G401 (cell line): ENCODE measurements at places on chromosomes 1 and 21.

GRCh38 chr1:233127157-233127556, 168.4 kb downstream of the PCNX2 start:
- no peak for DNase-seq

DNA sequence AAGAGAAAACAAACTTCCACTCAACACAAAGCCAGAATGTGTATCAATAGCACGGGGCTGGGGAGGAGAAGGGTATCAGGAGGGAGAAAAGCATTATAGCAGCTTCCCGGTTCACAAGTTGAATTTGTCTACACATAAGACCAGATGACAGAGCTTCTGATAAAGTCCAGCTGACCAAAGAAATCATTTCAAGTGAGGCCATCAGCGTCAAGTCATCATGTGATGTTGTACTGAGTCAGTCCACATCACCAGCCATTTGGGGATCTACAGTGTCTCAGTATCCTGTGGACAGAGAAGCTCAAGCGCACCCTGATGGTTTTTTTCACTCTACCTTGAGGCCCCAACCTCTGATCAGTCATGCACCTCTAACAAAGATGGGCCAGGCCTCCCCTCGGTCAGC, 33.0 kb downstream of the SETD4 start:
- DNase-seq: no peak

GRCh38 chr1:43346636-43347035, 9.0 kb downstream of the MPL start:
- DNase-seq: no peak

DNA sequence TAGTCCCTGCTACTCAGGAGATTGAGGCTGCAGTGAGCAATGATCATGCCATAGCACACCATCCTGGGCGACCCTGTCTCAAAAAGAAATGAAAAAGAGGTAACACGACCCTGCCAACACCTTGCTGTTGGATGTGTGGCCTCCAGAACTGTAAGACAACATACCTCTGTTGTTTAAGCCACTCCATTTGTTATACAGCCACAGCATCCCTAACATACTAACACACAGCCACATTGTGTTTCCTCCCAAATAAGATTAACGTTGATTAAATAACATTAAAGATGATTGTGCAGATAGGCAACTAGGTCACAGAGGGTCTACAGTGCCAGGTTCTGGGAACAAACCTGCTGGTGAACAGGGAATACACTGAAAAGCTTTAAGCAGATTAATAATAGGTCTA, 170.4 kb downstream of the RERE start:
- no peak for DNase-seq

DNA sequence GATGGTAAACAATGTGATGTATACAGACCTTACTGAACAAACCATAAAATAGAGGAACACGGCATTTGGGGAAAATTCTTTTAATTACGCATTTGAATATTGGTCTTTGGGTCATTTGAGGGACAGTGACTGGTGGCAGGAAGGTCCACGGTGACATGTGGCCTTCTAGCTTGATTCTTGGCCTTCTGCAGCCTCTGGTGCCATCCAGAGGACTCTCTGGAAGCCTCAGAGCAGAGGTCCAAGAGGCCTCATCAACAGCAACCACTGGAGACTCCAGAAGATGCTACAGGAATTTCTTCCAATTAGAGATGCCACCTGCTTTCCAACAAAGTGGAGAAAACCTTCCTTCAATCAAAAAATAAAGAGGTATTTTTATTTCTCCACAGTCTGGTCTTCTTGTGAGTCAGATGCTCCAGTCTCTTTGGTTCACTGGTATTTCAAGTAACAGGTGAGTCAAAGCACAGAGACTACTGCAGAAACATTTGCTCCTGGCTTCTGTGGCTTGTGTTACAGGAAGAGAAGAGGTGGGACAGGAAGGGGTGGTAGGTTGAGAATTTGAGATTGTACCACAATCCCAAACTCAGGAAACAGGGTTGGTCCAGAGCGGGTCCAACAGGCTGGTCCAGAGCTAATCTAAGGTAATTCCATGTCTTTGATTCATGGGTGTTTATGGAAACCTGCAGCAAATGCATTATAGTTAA, 2.7 kb upstream of the F5 start:
- no peak for DNase-seq

GRCh38 chr1:109630081-109630897, 10.7 kb downstream of the AMPD2 start:
- no peak for DNase-seq

DNA sequence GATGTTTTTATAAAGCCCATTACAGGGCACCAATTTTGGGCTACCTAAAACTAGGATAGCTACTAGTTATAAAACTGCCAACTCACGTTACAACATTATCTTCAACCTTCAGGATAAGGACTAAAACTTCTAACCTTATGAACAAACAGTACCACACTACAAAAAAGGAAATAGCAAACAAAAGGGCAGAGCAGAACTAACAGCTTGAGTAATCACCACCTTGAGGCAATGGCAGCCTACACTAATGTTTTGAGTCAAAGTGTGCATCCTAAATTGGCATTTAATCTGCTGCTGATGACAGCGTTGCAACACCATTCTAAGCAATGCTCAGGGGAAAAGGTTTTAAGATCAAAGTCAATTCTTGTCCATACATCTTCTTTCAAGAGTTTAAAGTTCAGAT, 27.2 kb downstream of the PTP4A2 start:
- no peak for DNase-seq

DNA sequence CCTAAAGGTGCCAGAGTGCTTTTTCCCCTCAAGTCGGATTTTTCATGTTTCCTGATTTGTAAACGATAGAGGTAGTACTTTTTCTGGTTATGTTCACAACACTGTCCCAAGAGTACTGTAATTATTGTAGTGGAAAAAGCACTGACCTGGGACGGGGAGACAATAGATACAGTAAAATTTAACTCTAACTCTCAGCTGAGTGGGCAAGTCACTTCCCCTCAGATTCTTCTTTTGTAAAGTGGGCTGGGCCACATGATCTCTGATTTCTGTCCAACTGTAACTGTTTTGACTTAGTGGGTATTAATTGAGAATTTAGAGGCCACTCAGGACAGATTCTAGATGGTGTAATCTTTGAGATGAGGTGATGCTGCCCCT, 19.1 kb downstream of the MARCKSL1 start:
- DNase-seq: no peak

DNA sequence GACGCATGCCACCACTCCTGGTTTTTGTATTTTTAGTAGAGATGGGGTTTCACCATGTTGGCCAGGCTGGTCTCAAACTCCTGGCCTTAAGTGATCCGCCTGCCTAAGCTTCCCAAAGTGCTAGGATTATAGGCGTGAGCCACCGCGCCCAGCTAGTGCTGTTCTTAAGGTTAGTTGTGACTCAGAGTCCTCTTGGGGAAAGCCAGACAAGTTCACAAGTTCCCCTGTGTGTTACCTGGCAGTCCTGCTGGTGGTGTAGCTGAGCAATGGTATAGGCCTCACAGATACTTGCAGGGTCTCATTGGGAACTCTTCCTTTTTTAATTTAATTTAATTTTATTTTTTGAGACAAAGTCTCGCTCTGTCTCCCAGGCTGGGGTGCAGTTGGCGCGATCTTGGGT, 10.6 kb downstream of the CFAP126 start:
- no peak for DNase-seq

DNA sequence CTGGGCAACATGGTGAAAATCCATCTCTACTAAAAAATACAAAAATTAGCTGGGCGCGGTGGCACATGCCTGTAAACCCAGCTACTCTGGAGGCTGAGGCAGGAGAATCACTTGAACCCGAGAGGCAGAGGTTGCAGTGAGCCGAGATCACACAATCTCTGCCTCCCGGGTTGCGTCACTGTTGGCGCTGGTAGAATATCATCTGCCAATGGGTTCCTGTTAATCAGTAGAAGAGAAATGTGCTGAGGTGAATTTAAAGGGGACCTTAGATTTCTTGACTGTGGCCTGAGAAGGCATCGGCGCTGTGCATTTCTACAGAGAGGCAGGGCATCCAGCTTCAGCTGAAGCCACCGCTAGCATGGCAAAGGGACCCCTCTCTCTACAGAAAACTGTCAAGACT, 68.0 kb downstream of the TGFB2 start:
- DNase-seq: no peak

DNA sequence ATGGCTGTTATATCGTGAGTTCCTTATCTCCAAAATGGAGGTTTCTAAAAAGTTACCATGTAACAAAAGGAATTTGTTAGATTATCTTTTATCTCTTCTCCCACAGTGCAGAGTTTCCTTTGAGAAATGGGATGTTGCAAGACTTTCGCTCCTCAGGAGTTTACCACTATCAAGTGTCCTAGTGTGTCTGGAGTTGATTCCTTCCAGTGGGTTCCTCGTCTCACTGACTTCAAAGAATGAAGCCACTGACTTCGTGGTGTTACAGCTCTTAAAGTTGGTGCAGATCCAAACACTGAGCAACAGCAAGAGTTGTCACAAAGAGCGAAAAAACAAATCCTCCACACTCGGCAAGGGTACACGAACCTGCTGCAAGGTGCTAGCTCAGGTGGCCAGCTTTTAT, 37.0 kb downstream of the SPAG17 start:
- no peak for DNase-seq

- peak; percentile 11 for DNase-seq
Observed at GRCh38 chr1:64196074-64196870, 7.2 kb upstream of the UBE2U start.

DNA sequence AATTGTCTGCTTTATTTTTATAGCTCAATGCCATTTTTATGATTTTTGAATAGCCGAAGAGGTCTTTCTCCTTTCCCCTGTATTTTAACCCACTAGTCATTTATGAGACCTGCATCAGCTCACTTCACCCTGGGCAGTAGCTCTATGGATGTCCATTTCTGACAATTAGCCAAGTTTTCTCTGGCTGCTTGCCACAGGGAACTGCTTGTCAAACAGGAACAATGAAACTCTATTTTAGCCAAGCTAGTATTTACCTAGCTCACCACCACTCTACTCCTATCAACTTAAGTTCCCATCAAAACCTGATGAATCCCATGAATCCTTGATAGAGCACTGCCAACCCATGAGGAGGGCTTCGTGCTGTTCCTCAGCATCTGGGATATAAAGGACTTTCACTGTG, 406.7 kb downstream of the RWDD3 start:
- peak; percentile 81 for DNase-seq

- peak; percentile 63 for DNase-seq
Observed at GRCh38 chr1:26597629-26598039, 68.1 kb downstream of the RPS6KA1 start.

DNA sequence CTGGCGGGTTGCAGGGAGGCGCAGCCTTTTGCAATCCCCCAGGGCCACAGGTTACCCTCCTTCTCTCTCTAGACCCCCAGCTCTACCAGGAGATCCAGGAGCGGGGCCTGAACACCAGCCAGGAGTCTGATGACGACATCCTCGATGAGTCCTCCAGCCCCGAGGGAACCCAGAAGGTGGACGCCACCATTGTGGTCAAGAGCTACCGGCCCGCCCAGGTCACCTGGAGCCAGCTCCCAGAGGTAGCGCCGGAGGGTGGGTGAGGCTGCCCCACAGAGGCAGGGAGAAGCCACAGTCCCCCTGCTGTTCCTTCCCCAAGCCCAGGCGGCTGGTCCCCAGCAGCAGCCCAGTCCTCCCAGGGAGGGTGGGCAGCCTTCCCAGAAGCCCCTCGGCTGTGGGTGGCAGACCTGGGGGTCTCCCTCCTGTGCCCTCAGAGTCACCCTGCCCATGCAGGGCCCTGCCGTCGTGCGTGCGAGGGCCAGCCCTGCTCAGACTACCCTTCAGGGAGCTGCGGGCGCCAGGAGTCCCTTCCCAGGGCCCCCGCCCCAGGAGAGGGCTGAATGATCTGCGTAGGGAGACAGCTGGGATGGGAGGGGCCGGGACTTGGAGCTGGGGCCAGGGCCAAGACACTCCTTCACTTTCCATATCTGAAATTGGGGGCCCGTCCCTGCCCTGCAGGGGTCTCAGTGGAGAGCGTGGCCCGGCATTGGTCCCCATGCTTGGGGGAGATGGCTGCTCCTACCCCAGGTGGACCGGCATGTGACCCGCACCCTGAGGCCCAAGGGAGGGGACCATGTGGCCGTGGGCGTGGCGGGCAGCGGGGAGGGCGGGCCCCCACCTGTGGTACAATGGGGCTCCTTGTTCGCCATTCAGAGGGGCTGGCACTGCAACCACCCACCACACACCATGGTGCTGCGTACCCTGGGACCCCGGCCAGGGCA, 12.9 kb downstream of the ARHGEF16 start:
- DNase-seq: no peak

- DNase-seq: no peak
Observed at GRCh38 chr1:116886291-116886878, 23.3 kb upstream of the PTGFRN start.

DNA sequence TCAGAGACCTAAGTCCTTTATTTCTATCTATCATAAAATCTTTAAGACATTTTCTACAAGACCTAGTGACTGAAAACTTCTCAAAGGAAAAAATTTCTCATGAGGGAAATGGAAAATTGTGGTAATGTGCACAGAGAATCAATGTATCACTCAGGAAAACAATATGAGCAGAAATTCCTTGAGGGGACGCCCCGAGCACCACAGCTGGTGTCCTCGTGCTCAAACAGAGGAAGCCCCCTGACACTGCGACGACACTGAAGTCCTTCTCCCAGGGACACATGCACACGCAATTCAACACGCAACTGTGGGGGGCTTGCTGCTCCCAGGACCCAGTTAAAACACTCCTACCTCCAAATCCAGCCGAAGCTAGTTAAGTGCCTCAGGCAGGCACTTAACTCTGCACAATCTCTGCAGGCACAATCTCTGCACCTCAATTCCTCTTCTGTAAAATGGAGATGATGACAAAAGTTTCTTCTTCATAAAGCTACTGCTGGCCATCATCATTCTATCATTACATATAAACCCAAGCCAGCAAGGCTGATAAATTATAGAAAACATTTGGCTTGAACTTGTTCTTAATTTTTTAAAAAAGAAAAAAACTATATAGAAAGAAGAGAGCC, 16.0 kb downstream of the ZBTB17 start:
- DNase-seq: no peak
